ENCODE measurements at places on chromosomes 5 and 9.

- DNase-seq: no peak
Measured at GRCh38 chr9:133773889-133774655, 35.9 kb upstream of the SARDH start.

DNA sequence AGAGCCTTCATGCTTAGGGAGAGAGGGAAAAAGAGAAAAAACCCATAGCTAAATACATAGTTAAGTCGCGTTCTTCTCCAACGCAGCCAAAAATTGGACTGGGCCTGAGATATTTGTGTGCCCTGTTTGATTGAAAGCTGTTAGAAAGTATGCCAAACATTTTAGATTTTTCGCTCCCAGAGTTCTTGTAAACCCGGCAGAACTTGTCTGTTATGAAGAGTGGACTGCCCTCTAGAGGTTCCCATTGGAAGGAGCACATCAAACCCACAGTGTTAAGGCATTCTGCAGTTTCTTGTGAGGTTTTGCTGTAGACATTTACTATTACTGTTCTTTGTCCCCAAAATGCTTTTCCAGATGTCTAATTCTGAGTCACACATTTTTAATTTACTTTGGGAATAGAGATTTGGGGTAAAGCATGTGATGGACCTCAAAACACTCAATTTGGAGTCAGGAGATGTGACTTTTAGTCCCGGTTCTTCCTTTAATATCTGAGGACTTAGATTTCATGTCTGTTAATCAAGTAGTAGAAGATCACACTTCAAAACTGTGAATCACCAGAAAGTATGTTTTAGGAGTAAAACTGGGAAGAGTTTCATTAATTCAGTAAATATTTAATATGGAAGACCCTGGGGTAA is 96.6 kb downstream of the PCSK1 start:
- DNase-seq: peak; percentile 31

- no peak for DNase-seq
Measured at GRCh38 chr5:78404682-78405293, 44.4 kb downstream of the SCAMP1 start.

DNA sequence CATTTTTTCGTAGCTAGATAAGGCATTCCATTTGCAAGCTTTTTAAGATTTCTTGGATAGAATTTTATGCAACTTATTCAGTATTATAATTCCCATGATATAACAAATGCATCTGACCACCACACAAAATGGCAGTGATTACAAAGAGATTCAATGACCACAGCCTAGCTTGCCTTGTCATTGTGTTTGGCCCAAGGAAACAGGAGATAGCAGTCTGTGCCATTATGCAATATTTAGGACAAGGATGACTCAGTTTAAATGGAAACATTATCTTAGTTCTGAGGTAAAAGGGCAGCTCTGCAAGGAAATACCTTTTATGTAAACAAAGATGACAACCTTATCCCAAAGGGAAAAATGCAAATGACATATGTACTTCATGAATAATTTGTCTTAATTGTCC is 89.8 kb downstream of the NUDT12 start:
- no peak for DNase-seq

- no peak for DNase-seq
Measured at GRCh38 chr5:113527746-113528145, 14.3 kb downstream of the YTHDC2 start.

- no peak for DNase-seq
Measured at GRCh38 chr5:150356575-150357294, 762 bp upstream of the TCOF1 start.

- no peak for DNase-seq
Measured at GRCh38 chr9:83287021-83287420, 224.1 kb upstream of the RASEF start.

DNA sequence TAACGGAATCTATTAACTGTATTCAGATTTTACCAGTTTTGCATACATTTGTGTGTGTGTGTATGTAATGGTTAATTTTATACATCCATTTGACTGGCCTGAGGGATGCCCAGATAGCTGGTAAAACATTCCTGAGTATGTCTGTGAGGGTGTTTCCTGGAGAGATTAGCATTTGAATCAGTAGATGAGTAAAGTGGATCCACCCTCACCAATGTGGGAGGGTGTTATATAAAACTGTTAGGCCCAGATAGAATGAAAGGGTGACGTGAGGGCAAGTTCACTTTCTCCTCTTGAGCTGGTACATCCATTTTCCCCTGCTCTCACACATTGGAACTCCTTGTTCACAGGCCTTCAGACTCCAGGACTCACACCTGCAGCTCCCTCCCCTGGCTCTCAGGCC is 88.7 kb downstream of the EMB start:
- no peak for DNase-seq

DNA sequence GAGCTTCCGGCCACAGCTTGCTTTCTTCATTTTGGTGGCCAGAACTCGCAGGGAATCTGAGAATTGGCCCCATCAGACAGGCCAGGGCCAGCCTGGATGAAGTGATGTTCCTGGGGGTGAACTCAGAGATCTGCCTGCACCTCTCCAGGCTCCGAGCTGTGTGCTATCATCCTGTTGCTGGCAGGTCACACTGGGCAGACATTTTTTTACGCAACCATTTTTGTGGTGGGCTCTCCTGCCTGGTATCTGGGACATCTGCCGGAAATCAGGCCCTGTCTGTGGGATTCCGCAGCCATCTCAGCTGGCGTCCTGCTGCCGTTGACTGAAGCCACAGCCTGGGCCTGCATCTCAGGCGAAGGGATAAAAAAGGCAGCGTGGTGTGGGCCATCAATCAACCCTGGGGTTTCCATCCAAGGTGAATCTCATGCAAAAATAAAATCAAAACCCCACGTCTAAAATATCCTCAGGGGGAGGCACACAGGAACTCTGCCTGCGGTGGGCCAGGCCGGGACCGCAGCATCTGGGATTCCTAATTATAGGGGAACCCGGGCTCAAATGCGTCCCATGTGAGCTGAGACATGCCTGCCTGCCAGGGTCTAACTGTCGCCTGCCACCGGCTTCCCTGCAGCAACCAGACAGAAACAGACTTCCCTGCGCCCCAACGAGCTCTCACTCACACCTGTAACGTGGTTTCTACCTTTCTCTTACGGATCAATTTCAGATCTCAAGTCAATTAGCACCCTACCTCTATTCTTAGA is 174.3 kb downstream of the SYK start:
- DNase-seq: no peak

GRCh38 chr5:1874771-1875220 is 7.9 kb downstream of the IRX4 start:
- DNase-seq: no peak

- no peak for DNase-seq
Measured at GRCh38 chr5:132310141-132310834, 16.1 kb downstream of the SLC22A4 start.

DNA sequence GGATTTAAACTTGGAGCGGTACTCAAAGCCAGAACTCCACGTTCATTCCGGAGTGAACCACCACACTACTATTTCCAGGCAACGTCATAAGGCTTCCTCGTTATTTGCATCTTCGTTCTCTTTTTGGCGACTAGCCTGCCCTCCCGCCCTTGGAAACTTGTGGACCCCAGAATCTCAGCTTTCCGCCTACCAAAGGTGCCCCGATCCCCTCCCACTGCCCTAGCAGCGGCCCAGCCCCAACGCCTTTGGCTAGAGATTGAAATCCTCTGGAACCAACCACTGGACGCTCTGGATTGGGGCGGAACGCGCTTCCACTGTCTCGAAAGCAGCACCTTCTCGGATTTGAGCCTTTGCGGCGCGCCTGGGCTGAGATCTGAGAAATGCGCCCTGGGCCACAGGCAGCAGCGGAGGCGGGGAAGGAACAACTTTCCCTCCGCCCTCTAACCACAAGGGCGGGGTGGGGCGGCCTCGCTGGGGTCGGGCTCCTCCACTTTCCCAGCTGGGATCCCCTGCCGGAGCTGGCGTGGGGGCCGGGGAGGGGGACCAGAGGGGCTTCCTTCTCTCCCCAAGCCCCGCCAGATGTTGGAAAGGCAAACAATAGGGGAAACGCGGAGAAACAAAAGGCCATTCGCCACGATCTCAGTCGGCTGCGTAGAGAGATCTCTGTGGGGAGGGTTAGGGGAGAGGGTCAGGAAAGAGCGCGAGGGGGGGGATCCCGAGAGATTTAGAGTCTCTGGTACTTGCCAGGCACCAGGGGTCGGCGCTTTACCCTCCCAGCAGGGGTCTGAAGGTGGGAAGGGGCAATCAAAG is 1.3 kb downstream of the MOB3B start:
- DNase-seq: peak; percentile 70

DNA sequence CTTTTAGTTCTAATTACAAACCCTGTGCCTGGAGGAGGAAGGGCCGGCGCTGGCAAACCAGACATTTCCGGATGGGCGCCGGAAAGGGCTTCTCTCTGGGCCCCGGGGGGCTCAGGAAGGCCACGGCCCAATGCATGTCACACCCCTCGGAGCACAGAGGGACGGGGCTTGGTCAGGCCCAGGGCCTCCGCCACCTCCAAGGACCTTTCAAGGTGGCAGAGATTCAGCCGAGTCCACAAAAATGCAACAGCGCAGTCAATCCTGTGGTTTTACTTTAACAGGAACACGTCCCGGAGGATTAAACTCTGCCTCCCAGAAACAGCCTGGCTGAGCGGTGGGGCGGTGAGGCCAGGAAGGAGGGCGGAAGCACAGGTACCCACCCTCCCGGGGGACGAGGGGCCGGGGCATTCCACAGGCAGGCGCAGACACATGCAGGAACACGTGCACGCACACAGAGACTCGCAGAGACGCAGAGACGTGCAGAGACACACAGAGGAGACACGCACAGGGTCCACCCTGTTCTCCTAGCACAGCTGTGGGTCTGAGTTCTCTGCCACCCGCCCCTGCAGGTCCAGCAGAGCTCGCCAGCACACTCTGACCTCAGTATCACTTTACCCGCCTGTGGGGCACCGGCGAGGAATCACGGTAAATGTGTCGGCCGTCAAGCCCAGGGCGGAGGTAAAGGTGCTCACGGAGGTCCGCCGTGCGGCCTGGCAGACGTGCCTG is 23.0 kb downstream of the SLC9A3 start:
- DNase-seq: no peak

DNA sequence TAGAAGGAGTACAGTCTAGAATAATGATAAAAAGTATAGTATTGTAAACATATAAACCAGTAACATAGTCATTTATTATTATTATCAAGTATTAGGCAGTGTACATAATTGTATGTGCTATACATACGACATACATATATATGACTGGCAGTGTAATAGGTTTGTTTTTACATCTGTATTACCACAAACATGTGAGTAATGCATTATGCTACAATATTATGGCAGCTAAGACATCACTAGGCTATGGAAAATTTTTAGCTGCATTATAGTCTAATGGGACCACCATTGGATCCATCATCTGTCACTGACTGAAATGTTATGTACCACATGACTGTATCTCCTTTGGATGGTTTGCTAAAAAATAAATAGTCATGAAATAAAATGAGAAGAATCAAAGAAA is 530.0 kb downstream of the PRR16 start:
- DNase-seq: no peak

DNA sequence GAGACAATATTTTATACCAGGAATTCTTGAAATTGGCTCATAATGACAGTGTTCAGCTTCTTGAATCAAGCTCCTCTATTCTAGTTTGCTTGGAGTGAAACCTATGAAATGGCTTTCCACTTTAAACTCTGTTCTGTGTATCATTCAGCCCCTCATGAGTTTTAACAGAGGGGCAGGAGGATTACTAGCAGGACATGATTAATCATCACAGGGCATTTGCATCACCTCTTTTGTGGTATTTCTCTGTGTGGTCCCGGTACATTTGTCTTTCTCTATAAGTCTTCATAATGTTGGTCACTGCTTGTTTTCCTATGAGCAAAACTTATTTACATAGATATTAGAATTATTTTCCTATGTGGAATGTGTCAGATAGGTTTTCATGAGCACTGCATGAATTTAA is 21.2 kb downstream of the CAST start:
- no peak for DNase-seq

DNA sequence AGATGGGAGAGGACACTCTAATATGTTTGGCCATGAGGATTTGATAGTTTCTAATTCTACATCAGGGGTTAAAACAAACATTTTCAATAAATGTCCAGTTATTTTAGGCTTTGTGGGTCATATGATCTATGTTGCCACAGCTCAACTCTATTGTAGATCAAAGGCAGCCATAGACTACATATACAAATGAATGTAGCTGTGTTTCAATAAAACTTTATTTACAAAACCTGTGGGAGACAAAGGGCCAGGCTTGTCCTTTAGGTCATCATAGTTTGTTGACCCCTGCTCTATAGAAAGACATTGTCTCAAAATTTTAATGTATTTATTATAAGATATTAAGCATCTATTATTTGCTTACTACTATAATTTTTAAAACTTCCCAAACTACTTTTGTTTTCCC is 325.4 kb upstream of the MEF2C start:
- no peak for DNase-seq

- no peak for DNase-seq
Measured at GRCh38 chr5:36162810-36163486, 11.0 kb downstream of the SKP2 start.

DNA sequence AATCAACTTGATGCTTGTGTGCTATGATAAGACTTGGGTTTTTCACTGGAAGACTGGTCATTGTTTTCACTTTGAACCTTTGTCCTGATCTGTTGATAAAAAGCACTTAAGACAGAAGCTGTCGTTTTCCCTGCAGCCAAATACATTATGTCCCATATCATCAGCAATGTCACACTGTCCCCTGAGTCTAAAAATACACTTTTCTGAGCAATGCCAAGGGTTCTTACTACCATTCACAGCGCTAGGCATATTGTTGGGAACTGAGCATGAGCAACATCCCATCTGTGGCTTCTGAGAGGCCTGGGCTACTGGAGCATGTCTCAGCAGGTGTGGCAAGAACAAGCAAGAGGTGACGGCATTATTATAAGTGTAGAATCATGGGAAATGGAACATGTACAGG is 81.8 kb downstream of the SEMA6A start:
- no peak for DNase-seq

GRCh38 chr5:118193194-118193905 is 795.0 kb downstream of the DTWD2 start:
- DNase-seq: no peak
